ENCODE measurements at places on chromosomes 2 and 18.

- no peak for DNase-seq
These were observed 389.2 kb downstream of the TMEM182 start for GRCh38 chr2:103151046-103151445.

DNA sequence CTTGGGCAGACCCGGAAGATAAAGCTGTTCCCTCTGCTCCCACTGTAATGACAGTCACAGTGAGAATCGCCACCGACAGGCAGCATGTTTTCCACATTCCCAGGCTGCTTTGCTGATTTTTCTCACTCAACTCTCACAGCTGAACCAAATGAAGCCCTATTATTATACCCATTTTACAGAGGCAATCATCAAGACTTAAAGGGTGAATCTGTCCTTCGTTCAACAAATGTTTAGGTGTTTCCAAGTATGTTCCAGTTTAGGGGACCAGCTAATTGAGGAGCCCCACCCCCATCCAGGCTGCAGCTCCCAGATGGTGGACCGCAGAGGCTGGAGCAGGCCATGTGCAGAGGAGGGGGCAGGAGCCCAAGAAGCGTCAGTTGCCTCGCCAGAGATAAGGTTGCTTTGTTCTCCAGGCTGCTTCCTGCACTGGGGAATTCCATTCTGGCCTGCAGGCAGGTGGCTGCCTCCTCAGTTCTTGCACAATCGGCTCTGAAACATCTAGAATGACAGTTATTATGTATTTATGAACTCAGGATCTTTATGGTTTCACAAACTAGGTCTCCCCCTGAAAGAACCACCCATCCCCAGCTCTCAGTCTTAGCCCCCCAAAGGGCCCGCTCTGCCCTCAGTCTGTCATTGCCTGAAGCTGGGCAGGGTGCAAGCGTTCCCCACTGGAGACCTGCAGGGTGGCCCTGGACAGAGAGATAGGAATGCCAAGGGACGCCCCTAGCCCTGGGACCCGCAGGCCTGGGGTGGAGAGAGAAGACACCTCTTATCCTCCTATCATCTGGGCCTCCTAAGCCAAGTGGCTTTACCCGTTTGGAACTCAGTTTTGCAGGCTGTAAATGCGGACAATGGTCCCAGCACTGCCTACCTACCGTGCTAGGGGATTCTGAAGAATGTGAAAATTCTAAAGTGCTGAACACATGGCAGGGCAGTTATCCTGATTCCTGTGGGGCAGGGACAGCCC lies 49.1 kb upstream of the MYCN start:
- DNase-seq: no peak

DNA sequence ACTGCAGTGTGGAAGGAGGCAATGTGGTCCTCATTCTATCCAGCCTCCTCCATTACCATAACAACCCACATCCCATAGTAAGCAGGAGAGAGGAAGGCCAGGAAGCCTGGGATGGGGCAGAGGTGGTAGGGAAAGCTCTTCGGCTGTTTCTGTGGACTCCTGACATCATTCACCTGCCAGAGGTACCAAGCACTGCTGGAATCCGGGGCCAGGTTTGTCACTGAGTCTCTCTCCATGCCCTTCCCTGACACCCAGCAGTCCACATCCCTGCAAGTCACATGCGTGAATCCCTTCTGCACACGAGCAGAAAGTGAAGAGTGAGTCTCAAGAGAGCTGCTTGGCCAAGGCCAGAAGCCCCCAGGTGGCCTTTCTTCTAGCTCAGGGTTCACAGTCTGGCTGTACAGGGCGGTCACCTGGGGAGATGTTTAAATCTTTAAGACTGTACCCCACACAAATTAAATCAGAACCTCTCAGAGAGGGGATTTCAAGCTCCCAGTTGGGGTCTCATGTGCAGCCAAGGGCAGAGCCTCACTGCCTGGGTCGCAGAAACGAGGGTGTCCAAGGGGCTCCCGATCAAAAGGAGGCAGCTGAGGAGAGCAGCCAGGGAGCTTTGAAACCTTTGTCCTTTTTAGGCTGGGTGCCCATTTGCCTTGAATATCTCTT lies 94.2 kb downstream of the ARMC9 start:
- no peak for DNase-seq

DNA sequence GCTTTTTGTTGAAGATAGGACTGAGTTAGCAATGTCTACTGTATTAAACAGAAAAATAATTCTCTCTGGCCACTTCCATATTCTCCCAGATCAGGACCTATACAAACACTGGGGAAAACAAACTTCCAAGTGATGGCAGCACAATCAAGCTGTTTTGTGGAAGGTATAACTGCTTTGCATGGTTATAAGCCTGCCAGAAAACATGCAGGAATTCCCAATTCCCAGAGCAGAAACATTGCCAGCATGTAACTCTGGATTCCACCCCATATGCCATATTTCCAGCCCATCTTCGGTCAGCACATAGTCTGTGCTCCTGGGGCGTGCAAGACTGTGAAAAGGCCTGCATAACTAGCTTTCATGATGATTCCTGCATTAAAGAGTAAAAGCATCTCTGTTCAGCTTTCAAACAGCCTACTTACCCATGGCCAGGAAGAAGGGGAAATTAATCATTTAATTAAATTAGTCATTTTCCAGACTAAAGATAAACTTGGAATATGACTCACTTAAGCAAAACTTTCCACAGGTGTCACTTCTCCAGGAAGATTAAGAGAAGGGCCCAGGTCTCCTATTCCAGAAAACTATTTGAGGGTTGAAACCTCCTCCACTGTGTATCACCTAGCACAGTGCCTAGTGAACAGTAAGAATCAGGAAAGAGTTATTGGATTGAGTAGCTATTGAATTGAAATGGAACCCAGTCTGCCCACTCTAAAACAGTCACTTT lies 280.5 kb downstream of the NRXN1 start:
- DNase-seq: no peak

GRCh38 chr2:173590276-173590861 lies 235.7 kb downstream of the CDCA7 start:
- DNase-seq: no peak

DNA sequence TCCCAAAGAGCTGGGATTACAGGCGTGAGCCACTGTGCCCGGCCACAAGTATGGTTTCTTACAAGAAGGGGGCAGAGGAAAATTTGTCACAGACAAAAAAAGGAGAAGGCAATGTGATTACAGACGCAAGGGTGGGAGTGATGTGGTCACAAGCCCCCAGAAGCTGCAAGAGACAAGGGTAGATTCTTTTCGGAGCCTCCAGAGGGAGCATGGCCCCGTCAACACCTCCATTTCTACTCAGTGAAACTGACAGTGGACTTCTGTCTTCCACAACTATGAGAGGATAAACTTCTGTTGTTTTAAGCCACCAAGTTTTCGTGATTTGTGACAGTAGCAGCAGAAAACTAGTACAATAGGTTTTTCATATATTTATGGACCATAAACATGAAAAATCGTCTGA lies 2.1 kb upstream of the TCF7L1 start:
- DNase-seq: peak; percentile 57

GRCh38 chr2:237870754-237871651 lies 11.6 kb downstream of the RAMP1 start:
- DNase-seq: no peak

GRCh38 chr2:38613126-38613848 lies 10.6 kb upstream of the HNRNPLL start:
- DNase-seq: peak; percentile 40

DNA sequence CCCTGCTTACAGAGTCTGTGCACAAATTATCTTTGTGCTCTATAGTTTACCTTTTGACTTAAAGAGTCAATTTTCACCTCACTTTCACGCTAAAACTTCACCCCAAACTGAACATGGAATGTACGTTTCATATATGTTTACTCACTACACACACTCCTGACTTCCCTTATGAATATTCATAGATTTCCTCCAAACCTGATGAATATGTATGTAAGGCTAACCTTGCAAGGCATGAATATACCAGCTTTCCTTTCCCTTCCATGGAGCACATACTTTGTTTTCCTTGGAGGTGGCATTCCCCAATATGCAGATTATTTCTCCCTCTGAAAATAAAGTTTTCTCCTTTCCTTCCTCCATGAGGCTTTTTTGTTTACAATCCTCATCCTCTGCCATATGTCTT lies 48.4 kb upstream of the GPR39 start:
- no peak for DNase-seq

GRCh38 chr2:200627110-200627770 lies 41.4 kb downstream of the AOX1 start:
- no peak for DNase-seq

DNA sequence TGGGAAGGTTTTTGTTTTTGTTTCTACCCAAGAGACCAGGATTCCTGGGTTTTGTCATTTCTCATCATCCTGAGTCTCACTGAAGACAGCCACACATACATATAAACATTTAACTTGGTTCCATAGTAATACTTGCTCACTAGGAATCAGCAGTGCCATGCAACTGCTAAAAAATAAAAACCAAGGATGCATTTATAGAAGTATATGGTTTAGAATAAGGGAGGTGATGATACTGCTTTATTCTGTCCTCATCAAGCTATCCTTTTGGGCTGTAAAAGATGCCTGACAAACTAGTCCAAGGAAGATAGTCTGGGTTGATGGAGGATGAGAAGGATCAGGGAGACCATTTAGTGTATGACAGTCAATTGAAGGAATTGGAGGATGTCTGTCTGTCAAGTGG lies 740 bp downstream of the SPATA3 start:
- DNase-seq: no peak

GRCh38 chr2:133389569-133389968 lies 178.7 kb downstream of the NCKAP5 start:
- no peak for DNase-seq

- no peak for DNase-seq
These were observed 17.9 kb downstream of the CYP26B1 start for GRCh38 chr2:72129681-72130340.

- no peak for DNase-seq
These were observed 699.7 kb upstream of the ZNF804A start for GRCh38 chr2:183898641-183899040.

- DNase-seq: no peak
These were observed 10.5 kb upstream of the KLF7 start for GRCh38 chr2:207176247-207176646.

DNA sequence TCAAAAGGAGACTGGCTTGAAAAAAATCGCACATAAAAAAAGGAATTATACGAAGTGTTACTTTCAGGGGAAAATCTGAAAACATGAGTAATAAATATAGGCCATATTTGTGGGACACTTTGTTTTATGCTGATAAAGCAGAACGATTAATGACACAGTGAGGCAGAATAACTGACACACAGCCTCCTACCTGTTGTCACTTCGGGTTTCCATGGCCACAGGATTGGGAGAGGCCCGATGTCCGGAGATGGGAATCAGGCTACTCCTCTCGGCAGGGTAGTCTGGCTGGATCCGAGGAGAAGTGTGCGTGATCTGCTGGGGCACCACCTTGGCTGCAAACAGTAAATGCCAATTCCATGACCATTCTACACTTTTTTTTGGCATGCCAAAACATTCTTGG lies 31.7 kb downstream of the SAP130 start:
- DNase-seq: no peak

GRCh38 chr2:222915092-222915957 lies 54.5 kb downstream of the ACSL3 start:
- DNase-seq: peak; percentile 6

DNA sequence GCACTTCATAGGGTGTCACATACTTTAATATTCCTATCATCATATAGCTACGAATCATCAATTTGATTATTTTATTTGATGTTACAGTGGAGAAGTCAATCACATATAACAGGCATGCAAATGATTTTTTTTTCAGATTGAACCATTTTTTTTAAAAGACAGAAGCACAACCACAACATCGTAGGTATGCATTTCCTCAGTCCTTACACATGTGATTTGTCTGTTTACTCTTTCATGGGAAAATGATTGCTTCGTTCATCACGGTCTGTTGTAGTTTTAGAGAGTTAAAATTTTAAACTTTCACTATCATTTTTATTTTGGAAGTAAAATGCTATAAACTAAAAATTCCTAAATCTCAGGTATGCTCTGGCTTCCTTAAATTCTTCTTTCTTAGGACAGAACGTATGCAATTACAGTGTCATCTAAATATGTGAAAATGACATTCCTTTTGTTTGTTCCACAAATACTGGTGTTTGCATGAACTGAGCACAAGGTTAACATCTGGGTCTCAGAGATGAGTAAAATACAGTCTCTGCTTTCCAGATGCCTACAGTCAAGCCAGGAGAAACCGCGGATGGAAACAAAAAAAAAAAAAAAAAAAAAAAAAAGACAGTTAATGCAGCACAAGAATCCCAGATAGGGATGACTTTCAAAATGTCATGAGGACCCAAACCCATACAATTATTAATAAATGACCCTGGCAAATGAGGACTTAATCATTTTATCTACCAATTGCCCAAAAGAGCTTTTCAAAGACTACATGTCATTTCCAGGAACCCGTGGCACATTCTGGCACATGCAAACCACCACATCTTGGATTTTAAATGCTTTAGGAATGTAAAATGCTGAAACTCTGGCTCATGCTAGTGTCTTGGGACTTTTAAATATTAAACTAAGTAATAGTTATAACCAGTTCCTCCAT lies 201.2 kb downstream of the LRP1B start:
- DNase-seq: no peak

DNA sequence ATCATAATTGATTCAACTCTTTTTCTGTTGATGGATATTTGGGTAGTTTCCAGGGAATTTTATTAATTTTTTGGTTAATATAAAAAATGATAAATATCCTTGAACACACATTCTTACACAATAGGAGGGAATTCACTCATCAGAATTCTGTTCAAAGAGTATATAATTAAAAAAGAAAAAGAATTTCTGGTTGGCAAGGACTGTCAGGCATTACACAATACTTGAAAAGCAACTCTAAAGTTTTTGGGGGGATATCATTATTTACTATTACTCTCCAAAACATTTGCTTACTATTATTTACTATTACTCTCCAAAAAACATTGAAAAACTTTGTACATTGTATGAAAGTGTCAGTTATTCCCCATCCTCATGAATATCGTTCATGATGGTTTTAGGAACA lies 38.0 kb downstream of the G6PC2 start:
- no peak for DNase-seq

- no peak for DNase-seq
These were observed 54.5 kb downstream of the RBBP8 start for GRCh38 chr18:22987547-22988189.

DNA sequence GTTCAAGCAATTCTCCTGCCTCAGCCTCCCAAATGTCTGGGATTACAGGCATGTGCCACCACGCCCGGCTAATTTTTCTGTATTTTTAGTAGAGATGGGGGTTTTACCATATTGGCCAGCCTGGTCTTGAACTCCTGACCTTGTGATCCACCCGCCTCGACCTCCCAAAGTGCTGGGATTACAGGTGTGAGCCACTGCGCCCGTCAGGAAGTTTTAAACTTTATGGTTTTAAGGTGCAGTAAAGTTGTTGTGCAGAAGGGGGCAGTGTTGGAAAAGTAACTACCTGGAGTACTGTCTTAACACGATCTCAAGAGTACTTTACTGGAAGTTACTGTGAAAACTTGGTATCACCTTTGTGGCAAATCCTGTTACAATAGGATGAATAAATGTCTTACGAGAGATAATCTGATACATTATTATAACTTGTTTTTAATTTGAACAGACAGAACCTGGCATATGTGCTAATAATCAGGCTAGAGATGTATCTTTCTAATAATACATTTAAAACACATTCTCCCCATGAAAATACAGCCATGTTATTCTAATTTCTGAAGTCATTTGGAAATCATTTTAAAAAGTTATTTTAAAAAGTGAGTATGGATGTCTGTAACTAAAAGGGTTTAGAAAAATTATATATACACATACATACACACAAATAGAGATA lies 10.8 kb downstream of the SPDYA start:
- DNase-seq: peak; percentile 73

GRCh38 chr2:71499691-71500090 lies 46.3 kb downstream of the DYSF start:
- DNase-seq: no peak

- DNase-seq: peak; percentile 19
These were observed 41.1 kb downstream of the ACVR1C start for GRCh38 chr2:157587576-157587975.
